ENCODE measurements at places on chromosomes 3 and 15.

DNA sequence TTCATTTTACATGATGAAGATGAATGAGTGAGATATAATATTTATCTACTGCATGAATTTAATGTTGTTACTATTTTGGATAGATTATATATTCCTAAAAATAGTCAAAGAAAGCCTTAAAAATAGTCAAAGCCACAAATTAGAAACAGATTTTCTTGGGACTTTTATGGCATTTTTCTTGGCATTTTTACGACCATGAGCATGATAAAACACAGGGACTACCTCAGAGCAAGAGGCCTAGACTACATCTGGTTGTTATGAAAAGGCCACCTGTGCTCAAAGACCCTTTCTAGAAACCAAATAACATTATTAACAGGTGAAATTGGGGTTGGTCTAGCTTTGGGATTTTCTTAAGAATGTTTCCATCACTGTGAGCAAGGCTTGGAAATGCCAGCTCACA, 281.0 kb downstream of the OXSM start:
- no peak for DNase-seq

DNA sequence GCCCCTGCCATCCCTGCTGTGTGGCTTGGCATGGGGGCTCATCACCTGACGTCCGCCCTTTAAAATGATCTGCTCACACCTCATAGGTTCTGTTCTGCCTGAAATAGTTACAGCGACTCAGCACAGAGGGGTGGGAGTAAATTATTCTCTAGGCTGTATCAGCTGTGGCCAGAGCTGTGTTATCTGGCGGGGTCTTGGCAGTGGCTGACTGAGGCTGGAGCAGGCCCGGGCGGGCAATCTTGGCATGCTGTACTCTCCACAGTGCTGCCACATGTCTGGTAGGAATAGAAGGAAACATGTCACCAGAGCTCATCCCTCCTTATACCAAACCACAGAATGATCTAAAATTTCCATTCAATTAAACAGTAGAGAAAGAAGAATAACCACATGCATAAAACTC, 499.9 kb upstream of the LMCD1 start:
- DNase-seq: peak; percentile 35

- no peak for DNase-seq
Observed at GRCh38 chr3:16802389-16802788, 82.4 kb upstream of the PLCL2 start.

- DNase-seq: no peak
Observed at GRCh38 chr3:194483850-194484249, 3.0 kb downstream of the ATP13A3 start.

DNA sequence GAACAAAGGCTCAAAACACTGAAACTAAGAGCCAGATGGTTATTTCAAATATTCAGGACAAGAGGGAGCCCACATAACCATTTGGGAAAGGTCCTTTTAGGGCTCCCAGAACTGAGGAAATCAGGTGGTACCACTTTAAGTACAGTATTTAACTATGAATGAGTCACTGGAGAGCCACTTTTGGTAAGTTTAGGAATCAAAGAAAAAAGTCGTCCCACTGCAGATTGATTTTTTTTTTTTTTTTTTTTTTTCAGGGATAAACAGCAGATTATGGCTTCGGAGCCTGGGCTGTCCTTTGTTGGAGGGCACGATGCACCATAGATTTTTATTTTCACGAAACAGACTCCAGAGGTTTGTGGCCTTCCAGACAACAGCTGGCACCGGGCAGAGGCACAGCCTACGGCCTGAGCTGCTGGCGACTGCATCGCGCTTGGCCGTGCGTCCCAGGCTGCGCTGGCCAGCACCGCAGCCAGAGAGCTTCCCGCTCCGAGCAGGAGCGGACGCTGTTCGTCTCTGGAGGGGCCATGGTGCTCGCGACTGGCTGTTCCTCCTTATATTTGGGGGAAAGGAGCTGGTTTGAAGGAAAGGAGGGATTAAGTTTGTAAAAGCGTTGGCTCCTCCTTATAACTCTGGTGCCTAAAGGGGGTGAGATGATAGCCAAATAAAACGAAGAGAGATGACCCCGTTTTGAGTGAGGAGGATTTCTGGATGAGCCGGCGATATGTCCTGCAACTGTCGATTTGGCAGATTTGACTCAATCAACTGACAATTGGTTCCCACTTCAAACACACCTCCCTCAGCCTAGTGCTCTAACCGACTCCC, 152.9 kb upstream of the GOLIM4 start:
- no peak for DNase-seq

DNA sequence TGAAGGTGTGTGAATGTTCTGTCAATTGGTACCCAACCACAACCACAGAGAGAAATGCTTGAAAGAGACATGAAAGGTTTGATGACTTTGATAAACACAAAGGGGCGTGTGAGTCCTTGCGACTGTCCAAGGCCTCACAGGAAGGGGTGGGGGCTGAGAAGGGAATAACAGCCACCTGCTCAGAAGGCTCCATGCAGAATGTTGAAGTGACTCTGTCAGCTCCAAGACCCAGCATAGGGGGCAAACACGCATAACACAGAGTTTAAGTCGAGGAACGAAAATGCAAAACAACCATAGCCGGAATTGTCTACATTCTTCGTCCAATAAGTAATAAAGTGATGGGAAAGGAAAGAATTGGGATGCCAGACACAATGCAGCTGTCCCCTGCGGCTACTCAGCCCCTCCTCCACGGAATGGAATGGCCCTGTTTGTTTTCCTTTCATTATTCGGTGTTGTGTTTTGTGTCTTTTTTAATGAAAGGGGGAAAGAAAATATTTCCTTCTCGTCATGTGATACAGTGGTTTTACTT, 19.9 kb downstream of the TMEM212 start:
- no peak for DNase-seq

All from left ventricle myocardium inferior (tissue), 1 donor.